Keratinocyte (primary cell): ENCODE measurements at places on chromosomes 4 and X.

- H3K27me3 ChIP-seq, result no peaks in the 10 kb centered on the region
- peaks cover 7% of the 10 kb centered on the region for H3K36me3 ChIP-seq
Observed at GRCh38 chr4:84644087-84644486, 61.2 kb downstream of the CDS1 start.

DNA sequence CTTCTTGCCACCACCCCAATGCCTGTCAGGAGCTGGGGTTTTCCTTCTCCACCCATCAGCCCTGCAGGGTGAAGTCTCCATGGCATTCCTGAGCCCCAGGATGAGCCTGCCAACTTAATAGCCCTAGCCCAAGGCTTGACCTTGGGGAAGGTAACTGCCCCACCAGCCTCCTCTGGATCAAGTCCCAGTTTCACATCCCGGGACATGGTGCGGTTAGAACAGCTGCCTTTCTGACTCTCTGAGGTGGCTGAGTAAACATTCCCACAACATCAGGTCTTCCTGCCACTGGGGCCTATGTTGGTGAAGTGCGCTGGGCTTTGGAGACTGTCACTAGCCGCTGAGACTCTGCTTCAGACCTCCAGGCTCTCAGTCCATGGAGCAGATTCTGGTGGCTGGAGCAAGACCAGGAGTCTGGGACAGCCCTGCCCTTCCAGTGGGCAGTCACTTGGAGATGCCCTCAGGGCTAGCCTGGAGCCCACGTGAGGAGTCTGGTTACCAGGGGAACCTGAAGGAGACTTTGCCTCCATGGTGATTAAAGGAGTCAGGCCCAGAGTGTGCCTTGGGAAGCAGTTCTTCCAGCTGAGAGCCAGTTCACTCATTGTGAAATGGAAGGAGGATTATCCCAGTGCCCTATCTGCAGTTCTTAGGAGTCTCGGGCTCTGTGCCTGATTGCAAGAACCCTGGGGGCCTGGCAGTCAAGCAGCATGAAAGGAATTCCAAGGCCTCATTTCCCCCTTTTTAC is 56.8 kb downstream of the SMIM20 start:
- no peak overlapping the region for H3K27ac ChIP-seq
- no peak overlapping the region for H3K4me3 ChIP-seq
- H3K36me3 ChIP-seq, result no peaks in the 10 kb centered on the region
- peaks cover 2% of the 10 kb centered on the region for H3K27me3 ChIP-seq
- H3K4me1 ChIP-seq, result peaks cover 8% of the 10 kb centered on the region
- DNase-seq, result no peak

DNA sequence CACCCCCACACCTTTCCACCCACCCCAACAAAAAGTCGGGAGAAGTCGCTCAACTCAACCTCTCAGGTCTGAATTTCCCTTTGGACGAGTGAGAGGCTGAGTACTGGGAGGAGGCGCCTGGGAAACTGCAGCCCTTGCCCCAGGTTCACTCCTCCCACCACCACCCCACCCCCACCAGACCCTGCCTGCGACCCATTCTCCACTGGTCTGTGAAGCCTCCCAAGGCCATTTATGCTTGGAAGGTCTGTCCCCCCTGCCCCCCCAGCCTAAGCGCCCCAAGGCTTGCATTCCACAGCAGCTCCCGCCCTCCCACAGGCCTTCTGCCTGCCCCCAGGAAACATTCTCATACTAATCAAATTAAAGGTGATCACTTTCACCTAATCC is 27.2 kb downstream of the ELF4 start:
- H3K36me3 ChIP-seq, result peaks cover 5% of the 10 kb centered on the region
- H3K27me3 ChIP-seq, result no peaks in the 10 kb centered on the region
- no peaks in the 10 kb centered on the region for H3K4me1 ChIP-seq
- H3K4me3 ChIP-seq, result no peak overlapping the region
- H3K27ac ChIP-seq, result no peak overlapping the region

- H3K36me3 ChIP-seq, result no peaks in the 10 kb centered on the region
- H3K4me1 ChIP-seq, result peaks cover 17% of the 10 kb centered on the region
- H3K27me3 ChIP-seq, result no peaks in the 10 kb centered on the region
- no peak overlapping the region for H3K4me3 ChIP-seq
- peak; percentile 100 for DNase-seq
Observed at GRCh38 chr4:24753519-24753918, 41.9 kb upstream of the SOD3 start.

GRCh38 chr4:10982305-10982704 is 297.7 kb upstream of the CLNK start:
- H3K27ac ChIP-seq, result no peak overlapping the region
- H3K4me1 ChIP-seq, result no peaks in the 10 kb centered on the region
- H3K36me3 ChIP-seq, result no peaks in the 10 kb centered on the region
- no peak overlapping the region for H3K4me3 ChIP-seq

DNA sequence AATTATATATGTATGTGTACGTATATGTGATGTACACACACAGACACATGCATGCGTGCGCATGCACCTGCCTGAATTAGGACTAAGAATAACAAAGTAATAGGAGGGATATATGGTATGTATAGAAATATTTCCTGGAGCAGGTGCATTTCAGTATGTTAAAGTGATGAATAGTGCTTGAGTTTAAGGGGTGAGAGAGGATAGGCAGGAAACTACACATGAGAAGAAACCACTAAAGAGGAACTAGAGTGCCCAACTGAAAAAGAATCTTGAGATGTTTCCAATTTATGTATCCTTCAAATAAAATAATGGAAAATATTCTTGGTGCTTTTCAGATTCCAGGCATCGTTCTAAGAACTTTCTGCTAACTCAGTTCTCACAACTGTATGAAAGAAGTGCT is 52.6 kb upstream of the UNC5C start:
- H3K4me3 ChIP-seq, result no peak overlapping the region
- H3K27me3 ChIP-seq, result no peaks in the 10 kb centered on the region
- no peaks in the 10 kb centered on the region for H3K4me1 ChIP-seq
- no peak for DNase-seq
- no peaks in the 10 kb centered on the region for H3K36me3 ChIP-seq
- H3K27ac ChIP-seq, result no peak overlapping the region

DNA sequence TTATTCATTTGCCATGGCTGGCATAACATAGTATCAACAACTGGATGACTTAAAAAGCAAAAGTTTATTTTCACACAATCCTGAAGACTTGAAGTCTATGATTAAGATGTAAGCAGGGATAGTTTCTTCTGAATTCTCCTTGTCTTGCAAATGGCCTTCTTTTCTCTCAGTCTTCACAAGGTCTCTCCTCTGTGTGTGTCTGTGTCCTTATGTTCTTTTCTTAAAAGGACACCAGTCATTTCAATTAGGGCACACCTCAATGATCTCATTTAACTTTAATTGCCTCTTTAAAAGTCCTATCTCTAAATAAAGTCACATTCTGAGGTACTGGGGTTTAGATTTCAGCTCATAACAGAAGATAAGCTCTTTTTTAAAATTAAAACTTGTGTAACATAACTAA is 399.7 kb downstream of the PABPC4L start:
- no peaks in the 10 kb centered on the region for H3K36me3 ChIP-seq
- no peaks in the 10 kb centered on the region for H3K27me3 ChIP-seq
- no peaks in the 10 kb centered on the region for H3K4me1 ChIP-seq

DNA sequence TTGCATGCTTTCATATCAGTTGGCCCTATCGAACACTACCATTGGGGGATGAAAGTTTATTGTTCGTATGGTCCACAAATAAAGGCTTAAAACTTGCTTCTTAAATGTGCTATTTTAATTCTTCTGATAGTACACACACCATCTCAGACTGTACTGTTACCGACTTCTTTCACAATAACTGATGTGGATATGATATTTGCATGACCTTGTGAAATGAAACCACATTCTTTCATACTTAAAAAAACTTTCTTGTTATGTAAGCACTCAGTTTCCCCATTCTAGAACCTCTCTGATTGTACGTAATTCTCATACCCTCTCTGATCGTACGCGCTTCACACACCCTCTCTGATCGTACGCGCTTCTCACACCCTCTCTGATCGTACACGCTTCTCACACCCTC is 12.0 kb upstream of the WDR19 start:
- H3K27me3 ChIP-seq, result no peaks in the 10 kb centered on the region
- H3K4me3 ChIP-seq, result no peak overlapping the region
- H3K27ac ChIP-seq, result no peak overlapping the region
- H3K36me3 ChIP-seq, result no peaks in the 10 kb centered on the region

- peaks cover 11% of the 10 kb centered on the region for H3K4me1 ChIP-seq
- no peaks in the 10 kb centered on the region for H3K27me3 ChIP-seq
- H3K4me3 ChIP-seq, result no peak overlapping the region
- H3K27ac ChIP-seq, result no peak overlapping the region
- peaks cover 1% of the 10 kb centered on the region for H3K36me3 ChIP-seq
Observed at GRCh38 chr4:55904576-55904975, 44.2 kb upstream of the CEP135 start.

DNA sequence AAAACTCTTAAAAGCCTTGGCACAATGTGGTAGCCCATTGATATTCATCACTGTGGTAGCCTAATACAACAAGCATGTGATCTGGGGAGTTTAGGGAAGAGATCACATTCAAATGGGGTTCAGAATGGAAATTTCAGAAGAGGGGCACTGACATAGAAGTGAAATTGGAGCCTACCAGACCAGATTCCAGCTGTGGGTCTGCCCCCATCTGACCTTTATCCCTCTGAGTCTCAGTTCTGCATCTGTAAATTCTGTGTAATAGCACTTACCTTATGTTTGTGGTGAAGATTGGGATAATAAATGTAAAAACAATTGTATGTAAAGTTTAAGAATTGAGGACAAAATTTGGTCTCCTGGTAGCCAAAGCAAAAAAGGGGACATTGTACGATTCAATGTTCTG is 320.4 kb upstream of the BOD1L1 start:
- H3K4me3 ChIP-seq, result no peak overlapping the region
- peaks cover 17% of the 10 kb centered on the region for H3K4me1 ChIP-seq
- no peaks in the 10 kb centered on the region for H3K27me3 ChIP-seq
- no peaks in the 10 kb centered on the region for H3K36me3 ChIP-seq
- no peak for DNase-seq

DNA sequence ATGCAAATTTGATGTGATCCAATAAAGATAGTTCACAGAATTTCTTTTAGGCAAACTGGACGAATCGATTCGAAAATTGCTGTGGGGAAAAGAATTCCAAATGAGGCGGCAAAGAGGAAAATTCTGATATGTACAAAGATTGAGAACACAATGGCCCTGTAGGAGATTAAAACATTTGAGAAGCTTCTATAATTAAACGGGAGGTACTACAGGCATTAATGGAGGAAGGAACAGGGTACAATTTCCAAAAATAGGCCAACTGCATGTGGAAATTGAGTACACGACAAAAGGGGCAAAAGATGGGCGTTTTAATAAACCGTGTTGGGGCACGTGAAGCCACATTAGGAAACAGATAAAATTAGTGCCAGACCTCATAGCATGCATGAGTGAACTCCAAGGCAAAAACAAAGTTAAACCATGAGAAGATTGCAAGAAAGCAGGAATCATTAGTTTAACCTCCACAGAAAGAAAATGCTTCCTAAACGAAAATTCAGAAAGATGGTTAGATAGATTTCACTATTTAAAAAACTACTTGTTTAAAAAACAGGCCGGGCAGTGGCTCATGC is 68.4 kb downstream of the DHRSX start:
- DNase-seq, result no peak
- H3K27ac ChIP-seq, result no peak overlapping the region
- no peaks in the 10 kb centered on the region for H3K4me1 ChIP-seq
- no peaks in the 10 kb centered on the region for H3K27me3 ChIP-seq

DNA sequence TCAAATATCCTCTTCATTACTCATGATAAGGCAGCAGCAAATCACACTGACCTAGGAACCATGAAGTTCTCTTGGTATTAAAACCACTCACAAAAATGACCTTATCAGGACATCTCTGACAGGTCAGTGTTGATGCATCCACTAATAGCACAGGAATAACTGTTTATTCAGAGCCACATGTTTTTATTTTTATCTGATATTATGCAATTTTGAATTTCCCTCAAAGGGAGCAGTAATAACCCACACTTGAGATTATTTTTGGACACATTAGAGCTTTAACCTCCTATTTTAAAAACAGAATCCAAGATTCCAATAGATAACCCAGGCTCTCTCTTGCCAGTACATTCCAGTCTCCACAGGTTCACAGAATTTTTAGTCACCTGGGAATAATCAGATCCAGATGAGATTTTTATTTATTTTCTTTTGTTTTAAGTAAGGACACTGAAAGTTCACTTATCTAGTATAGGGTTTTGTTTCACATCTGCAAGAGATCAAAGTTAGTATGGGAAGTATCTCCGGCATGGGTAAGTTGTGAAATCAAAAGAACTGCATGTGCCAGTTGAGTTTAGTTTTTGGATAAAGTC is 36.3 kb upstream of the MYOZ2 start:
- H3K36me3 ChIP-seq, result no peaks in the 10 kb centered on the region
- peaks cover 29% of the 10 kb centered on the region for H3K4me1 ChIP-seq
- no peak overlapping the region for H3K27ac ChIP-seq
- DNase-seq, result no peak

DNA sequence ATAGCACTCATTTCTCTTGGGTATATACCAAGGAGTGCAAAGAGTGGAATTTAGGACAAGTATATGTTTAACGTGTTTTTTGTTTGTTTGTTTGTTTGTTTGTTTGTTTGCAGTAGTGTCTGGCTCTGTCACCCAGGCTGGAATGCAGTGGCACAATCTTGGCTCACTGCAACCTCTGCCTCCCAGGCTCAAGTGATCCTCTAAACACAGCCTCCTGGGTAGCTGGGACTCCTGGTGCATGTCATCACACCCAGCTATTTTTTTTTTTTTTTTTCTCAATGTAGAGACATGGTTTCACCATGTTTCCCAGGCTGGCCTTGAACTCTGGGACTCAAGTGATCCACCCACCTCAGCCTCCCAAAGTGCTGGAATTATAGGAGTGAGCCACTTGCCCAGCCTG is 50.4 kb downstream of the SLC9A6 start:
- H3K27ac ChIP-seq, result no peak overlapping the region
- H3K4me1 ChIP-seq, result no peaks in the 10 kb centered on the region
- no peak for DNase-seq

DNA sequence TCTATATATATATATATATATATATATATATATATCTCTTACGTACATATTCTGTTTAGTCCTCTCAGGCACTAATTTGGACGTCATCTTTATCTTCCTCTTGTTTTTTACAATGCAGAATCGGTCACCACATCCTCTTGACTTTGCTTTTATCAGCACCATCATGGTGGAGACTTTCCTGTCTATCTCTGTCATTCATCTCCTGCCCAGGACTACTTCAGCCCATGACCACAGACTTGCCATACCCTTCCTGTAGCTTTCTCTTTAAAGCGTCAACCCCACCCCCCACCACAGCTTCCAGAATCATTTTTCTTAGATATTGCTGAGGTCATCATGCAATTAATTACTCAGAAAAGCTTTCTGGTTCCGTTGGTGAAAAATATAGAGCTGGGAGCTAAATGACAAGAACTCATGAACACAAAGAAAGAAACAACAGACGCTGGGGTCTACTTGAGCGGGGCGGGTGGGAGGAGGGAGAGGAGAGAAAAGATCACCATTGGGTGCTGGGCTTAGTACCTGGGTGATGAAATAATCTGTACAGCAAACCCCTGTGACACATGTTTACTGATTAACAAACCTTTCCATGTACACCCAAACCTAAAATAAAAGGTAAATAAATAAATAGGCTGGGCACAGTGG is 30.5 kb upstream of the PRKX start:
- no peaks in the 10 kb centered on the region for H3K27me3 ChIP-seq
- H3K36me3 ChIP-seq, result no peaks in the 10 kb centered on the region
- no peaks in the 10 kb centered on the region for H3K4me1 ChIP-seq
- DNase-seq, result no peak
